Endodermal cell (in vitro differentiated cells): ENCODE measurements at places on chromosomes 4 and X. TPM values are rescaled to one million over a fixed set of nuclear protein-coding genes. Genes with fewer than 3 reads are reported as not detected.

GRCh38 chr4:80568891-80569290 is 233.4 kb downstream of the CFAP299 start:
- H3K4me1 ChIP-seq: no peaks in the 10 kb centered on the region
- no peaks in the 10 kb centered on the region for H3K27me3 ChIP-seq
- no peak overlapping the region for H3K27ac ChIP-seq
- no peak overlapping the region for H3K4me3 ChIP-seq
- no peaks in the 10 kb centered on the region for H3K36me3 ChIP-seq
- DNase-seq: no peak

DNA sequence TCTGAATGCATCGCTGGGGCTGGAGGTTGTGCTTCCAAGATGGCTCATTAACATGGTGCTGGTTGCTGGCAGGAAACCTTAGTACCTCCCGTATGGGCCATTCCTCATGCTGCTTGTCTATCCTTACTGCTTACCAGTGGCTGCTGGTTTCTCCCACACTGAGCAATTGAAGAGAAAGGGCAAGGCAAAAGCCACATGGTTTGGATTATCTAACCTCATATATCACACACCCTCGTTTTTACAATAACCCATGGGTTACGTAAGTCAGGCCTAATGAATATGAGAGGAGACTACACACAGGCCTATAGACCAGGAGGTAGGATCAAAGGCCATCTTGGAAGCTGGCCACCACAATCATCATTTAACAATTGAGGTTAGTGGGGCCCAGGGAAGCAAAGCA is 141.8 kb upstream of the EDNRA start:
- no peak for DNase-seq
- no peaks in the 10 kb centered on the region for H3K36me3 ChIP-seq
- H3K4me3 ChIP-seq: no peak overlapping the region
- no peak overlapping the region for H3K27ac ChIP-seq
- no peaks in the 10 kb centered on the region for H3K4me1 ChIP-seq

DNA sequence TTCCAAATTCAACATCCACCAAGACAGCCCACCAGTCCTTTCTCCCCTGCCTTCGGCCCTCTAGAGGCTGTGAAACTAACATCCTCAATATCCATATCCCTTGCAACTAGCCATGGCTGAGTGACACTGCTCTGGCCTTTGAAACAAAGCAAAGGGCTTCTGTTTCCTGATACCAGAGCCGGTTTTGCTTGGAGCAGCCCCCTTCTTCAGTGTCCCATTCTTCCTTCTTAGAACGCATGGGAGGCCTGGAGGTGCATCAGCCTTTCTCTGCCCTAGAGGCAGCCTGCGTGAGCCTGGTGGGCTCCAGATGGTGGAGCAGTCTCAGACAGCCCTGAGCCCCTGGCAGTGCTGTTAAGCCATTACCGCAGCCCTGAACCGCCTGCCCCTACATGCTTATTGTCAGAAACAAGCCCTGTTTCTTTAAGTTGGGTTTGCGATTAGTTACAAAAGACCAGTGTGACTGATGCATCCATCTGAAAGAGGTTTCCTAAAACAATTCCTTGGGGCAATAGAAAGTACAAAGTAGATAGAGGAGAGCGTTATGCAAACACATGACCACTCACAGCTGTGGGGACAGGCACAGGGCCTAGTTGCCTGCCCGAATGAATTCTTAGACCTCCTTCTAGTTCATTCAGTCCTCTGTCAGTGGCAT is 74.1 kb downstream of the EVC start:
- H3K27me3 ChIP-seq: no peaks in the 10 kb centered on the region
- H3K36me3 ChIP-seq: peaks cover 32% of the 10 kb centered on the region
- no peak overlapping the region for H3K4me3 ChIP-seq
- peak overlapping the region; percentile 26 for H3K27ac ChIP-seq
- peak; percentile 63 for DNase-seq
- peaks cover 2% of the 10 kb centered on the region for H3K4me1 ChIP-seq

DNA sequence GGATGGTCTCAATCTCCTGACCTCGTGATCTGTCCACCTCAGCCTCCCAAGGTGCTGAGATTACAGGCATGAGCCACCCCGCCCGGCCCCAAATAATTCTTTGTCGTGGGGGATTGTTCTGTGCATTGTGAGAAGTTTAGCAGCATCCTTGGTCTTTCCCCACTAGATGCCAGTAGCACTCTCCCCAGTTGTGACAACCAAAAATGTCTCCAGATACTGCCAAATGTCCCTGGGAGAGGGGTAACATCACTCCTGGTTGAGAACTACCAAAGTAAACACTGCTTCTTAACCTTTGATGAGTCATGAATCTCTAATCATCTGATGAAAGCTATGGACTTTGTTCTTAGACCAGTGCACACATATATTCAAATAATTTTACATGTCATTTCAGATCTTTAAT is 90.7 kb upstream of the BRS3 start:
- no peaks in the 10 kb centered on the region for H3K4me1 ChIP-seq
- no peaks in the 10 kb centered on the region for H3K36me3 ChIP-seq
- no peaks in the 10 kb centered on the region for H3K27me3 ChIP-seq
- H3K4me3 ChIP-seq: no peak overlapping the region
- no peak overlapping the region for H3K27ac ChIP-seq
- peak; percentile 49 for DNase-seq

- H3K4me3 ChIP-seq: no peak overlapping the region
- peaks cover 39% of the 10 kb centered on the region for H3K36me3 ChIP-seq
- H3K4me1 ChIP-seq: no peaks in the 10 kb centered on the region
- no peak overlapping the region for H3K27ac ChIP-seq
- no peak for DNase-seq
Measured at GRCh38 chr4:7842384-7843279, 97.0 kb downstream of the AFAP1 start.

GRCh38 chrX:41522081-41522480 is 74.9 kb downstream of the NYX start:
- H3K27ac ChIP-seq: no peak overlapping the region
- peaks cover 9% of the 10 kb centered on the region for H3K36me3 ChIP-seq
- H3K4me3 ChIP-seq: no peak overlapping the region
- H3K4me1 ChIP-seq: peaks cover 14% of the 10 kb centered on the region

DNA sequence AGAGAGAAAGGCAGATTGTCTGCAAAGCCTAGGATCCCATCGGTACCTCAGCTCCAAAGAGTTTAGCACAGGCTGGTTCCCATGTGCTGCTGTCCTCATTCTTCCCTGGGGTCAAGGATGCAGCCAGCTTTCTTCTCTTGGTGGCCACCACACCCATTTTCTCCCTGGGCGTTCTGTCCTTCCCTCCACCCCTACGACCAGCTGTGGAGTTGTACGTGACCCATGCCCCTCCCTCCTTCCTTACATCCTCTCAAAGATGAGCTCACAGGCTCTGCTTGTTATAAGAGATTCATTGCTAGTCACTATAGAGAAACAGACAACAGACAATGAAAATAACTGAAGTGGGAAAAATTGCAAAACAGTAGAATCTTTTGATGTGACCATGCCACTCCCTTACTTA is 74.0 kb upstream of the KLF3 start:
- H3K27me3 ChIP-seq: no peaks in the 10 kb centered on the region
- no peaks in the 10 kb centered on the region for H3K36me3 ChIP-seq
- no peak overlapping the region for H3K27ac ChIP-seq
- H3K4me1 ChIP-seq: no peaks in the 10 kb centered on the region
- H3K4me3 ChIP-seq: no peak overlapping the region

GRCh38 chr4:88003261-88003660 is 4.2 kb upstream of the PKD2 start:
- no peaks in the 10 kb centered on the region for H3K36me3 ChIP-seq
- no peaks in the 10 kb centered on the region for H3K27me3 ChIP-seq
- H3K27ac ChIP-seq: no peak overlapping the region
- no peaks in the 10 kb centered on the region for H3K4me1 ChIP-seq

- no peaks in the 10 kb centered on the region for H3K27me3 ChIP-seq
- H3K27ac ChIP-seq: no peak overlapping the region
- H3K4me3 ChIP-seq: no peak overlapping the region
- no peaks in the 10 kb centered on the region for H3K36me3 ChIP-seq
Measured at GRCh38 chr4:60884587-60884986, 315.5 kb upstream of the ADGRL3 start.

- H3K4me3 ChIP-seq: no peak overlapping the region
- H3K4me1 ChIP-seq: no peaks in the 10 kb centered on the region
- H3K36me3 ChIP-seq: peaks cover 6% of the 10 kb centered on the region
- no peak for DNase-seq
- H3K27me3 ChIP-seq: no peaks in the 10 kb centered on the region
Measured at GRCh38 chr4:5629542-5629941, 78.8 kb downstream of the EVC2 start.

DNA sequence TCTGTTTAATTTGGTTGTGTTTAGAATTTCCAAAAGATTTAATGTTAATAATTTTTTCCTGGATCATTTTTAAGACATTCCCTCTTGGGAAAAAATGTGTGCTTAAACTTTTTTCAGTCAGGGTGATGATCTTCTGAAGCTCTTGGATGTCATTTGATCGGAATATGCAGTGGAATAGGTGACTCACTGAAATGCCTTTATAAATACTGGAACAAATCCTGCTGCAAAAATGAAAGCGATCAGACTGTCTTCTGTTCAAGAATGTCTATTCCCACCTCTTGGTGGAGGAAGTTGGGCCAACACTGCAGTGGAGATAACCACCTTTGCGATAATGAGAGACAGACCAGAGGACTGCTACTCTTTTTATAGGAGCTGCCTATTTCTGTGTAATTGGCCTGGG is 46.7 kb downstream of the LARP1B start:
- H3K27ac ChIP-seq: no peak overlapping the region
- H3K4me3 ChIP-seq: no peak overlapping the region
- no peaks in the 10 kb centered on the region for H3K27me3 ChIP-seq

DNA sequence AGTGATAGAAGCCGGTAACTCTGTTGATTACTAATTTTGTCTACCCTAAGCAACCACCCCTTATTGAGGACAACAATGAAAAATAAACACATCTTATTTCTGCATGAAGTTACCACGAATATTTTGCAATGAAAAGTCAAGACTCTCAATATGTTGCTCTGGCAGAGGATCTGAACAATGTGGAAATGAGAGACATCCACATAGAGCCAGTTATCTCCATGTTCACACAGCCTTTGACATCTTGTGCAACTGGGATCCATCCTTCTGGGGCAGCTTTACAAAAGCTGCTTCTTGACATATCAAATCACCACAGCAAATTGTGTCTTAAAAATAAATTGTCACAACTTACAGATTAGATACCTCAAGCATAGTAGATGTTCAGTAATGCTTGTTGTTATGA is 10.2 kb downstream of the EDNRA start:
- peaks cover 8% of the 10 kb centered on the region for H3K4me1 ChIP-seq
- H3K27me3 ChIP-seq: no peaks in the 10 kb centered on the region
- H3K4me3 ChIP-seq: no peak overlapping the region
- no peak for DNase-seq

GRCh38 chr4:17058536-17058915 is 160.1 kb upstream of the LDB2 start:
- H3K4me1 ChIP-seq: no peaks in the 10 kb centered on the region
- no peak overlapping the region for H3K27ac ChIP-seq
- DNase-seq: no peak
- H3K27me3 ChIP-seq: no peaks in the 10 kb centered on the region
- no peaks in the 10 kb centered on the region for H3K36me3 ChIP-seq
- no peak overlapping the region for H3K4me3 ChIP-seq

- no peaks in the 10 kb centered on the region for H3K27me3 ChIP-seq
- no peak overlapping the region for H3K27ac ChIP-seq
- H3K36me3 ChIP-seq: no peaks in the 10 kb centered on the region
- H3K4me3 ChIP-seq: no peak overlapping the region
- DNase-seq: no peak
- H3K4me1 ChIP-seq: no peaks in the 10 kb centered on the region
Measured at GRCh38 chrX:144798972-144799371, 448.3 kb upstream of the SPANXN1 start.

DNA sequence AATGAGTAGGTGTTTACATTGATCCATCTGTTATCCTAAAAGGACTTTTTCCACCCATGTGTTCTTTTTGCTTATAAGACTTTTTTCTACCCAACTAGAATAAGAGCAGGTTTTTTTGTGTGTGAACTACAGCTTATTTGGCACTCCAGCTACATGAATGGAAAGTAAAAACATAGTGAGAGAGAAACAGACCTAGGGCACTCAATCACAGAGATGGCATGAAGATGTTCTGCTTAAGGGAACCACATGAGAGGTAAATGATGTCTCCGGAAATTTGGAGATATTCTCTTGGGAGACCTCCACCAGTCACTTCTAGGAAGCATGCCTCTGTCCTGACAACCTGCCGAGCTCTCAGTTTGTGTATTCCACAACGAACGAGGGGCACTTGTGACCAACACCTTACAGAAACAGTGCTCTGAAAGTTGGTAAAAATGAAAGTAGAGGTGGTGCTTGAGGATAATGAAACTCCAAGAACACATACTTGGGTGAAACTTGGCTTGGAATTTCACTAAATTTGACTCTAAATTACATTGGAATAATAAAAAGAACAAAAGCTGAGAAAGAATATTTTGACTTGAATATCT is 788.4 kb upstream of the GALNTL6 start:
- H3K36me3 ChIP-seq: no peaks in the 10 kb centered on the region
- H3K27ac ChIP-seq: no peak overlapping the region
- no peaks in the 10 kb centered on the region for H3K27me3 ChIP-seq
- no peaks in the 10 kb centered on the region for H3K4me1 ChIP-seq
- DNase-seq: no peak
- no peak overlapping the region for H3K4me3 ChIP-seq

DNA sequence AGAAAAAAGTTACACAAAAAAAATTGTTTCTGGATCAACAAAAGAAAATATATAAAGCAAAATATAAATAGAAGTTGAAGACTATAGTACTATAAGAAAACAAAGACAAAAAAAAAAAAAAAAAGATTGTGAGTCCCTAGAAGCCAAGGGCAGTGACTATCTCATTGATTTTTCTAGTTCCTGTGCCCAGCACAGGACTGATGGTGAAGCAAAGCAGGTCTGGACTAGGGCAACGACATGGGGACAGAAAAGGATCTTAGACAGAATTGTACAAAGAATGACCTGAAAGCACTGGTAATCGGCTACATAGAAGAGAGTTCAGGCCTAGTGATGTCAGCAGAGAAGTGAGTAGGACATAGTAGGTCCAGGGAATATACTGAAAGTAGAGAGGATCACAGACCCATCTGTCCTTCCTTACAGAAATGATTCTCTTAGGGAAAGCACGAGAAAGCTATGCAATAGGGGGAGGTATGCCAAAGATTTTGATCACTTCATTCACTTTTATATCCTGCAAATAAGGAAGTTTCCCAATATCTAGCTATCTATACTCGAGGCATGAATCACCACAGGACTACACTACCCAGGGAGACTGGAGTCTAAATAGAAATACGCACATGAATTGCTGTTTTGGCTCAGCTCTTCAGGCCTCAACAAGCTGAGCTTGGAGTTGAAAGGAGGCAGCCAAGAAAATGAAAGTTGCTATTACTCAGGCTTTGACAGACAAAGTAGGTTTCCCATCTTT is 230.9 kb upstream of the GPC4 start:
- no peaks in the 10 kb centered on the region for H3K27me3 ChIP-seq
- H3K36me3 ChIP-seq: no peaks in the 10 kb centered on the region
- no peak overlapping the region for H3K27ac ChIP-seq
- no peak overlapping the region for H3K4me3 ChIP-seq

GRCh38 chr4:123807866-123808265 is 411.3 kb downstream of the SPRY1 start:
- no peaks in the 10 kb centered on the region for H3K36me3 ChIP-seq
- H3K4me1 ChIP-seq: no peaks in the 10 kb centered on the region
- DNase-seq: no peak
- H3K27ac ChIP-seq: no peak overlapping the region
- no peaks in the 10 kb centered on the region for H3K27me3 ChIP-seq

TMPRSS11A gene
- total RNA-seq: not detected in 3 replicates

CACNA1F gene
- total RNA-seq: 0.42 to 2.4 TPM (median 1.0 TPM) in 3 replicates

ARAP2 gene
- 2.2 and 3.0 TPM in 2 replicates for total RNA-seq

ZNF630 gene
- total RNA-seq: 3.1 and 3.6 TPM in 2 replicates

ANXA10 gene
- not detected in 3 replicates for total RNA-seq

NDUFC1 gene
- total RNA-seq: 53.6 to 77.8 TPM (median 64.5 TPM) in 3 replicates

HPGDS gene
- not detected in 2 replicates for total RNA-seq

PNMA5 gene
- total RNA-seq: 0.25 to 0.29 TPM in 2 of 3 replicates, not detected in the other
